ENCODE measurements at places on chromosomes 16 and 17. TPM values are rescaled to one million over a fixed set of nuclear protein-coding genes. Genes with fewer than 3 reads are reported as not detected.

GRAP gene
- 3.4 TPM for total RNA-seq

ABCA6 gene
- total RNA-seq: 14.6 TPM

HOXB9 gene
- not detected for total RNA-seq

PLD6 gene
- total RNA-seq: 9.9 TPM

DNA sequence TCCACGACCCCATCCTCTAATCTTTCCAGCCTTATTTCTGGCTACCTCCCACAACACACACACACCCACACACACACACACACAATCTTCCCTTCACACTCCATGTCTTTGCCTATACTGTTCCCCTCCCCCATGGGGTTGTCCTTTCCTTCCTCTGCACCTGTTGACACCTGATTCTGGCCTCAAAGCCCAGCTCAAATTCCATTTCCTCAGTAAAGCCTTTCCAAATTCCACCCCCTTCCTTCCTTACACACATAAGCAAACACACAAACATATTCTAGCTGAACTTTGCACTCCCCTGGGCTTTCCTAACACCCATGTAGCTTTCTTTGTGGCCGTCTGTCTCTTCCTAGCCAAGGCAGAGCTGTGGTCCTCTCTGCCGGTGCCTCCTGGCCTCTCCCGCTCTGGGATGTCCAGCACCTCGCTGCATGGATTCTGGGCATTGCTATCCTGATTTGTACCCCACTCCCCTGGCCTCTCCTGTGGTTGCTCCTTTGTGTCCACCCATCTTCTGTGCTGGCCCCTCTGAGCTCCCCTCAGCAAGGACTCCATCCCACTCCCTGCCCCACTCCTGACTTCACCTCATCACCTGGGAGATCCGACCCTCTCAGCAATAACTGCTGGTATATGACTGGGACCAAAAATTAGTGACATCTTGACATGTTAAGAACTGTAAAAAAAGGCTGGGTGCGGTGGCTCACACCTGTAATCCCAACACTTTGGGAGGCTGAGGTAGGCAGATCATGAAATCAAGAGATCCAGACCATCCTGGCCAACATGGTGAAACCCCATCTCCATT lies 8.4 kb upstream of the SRCIN1 start:
- DNase-seq: no peak
- H3K27me3 ChIP-seq: peaks cover 39% of the 10 kb centered on the region
- H3K4me3 ChIP-seq: no peak overlapping the region
- no peak overlapping the region for H3K27ac ChIP-seq

DNA sequence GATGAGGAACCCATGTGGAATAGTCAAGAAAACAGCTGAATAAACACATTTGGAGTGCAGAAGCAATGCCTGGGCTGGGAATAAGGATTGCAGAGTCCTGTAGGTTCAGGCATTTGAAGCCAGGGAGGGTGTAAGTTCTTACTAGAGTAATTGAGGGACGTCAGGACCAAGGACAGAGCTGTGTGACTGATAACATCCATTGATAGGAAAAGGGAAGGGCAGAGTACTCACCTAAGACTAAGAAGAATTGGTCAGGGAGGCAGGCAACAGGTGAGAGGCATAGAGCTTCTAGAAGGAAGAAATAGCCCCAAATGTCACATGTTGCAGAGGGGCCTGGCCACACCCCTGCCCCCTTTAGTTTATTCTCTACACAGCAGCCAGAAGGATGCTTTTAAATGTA lies 79.8 kb upstream of the TMEM132E start:
- H3K27ac ChIP-seq: no peak overlapping the region
- no peak for DNase-seq
- H3K36me3 ChIP-seq: no peaks in the 10 kb centered on the region
- H3K4me3 ChIP-seq: no peak overlapping the region

DNA sequence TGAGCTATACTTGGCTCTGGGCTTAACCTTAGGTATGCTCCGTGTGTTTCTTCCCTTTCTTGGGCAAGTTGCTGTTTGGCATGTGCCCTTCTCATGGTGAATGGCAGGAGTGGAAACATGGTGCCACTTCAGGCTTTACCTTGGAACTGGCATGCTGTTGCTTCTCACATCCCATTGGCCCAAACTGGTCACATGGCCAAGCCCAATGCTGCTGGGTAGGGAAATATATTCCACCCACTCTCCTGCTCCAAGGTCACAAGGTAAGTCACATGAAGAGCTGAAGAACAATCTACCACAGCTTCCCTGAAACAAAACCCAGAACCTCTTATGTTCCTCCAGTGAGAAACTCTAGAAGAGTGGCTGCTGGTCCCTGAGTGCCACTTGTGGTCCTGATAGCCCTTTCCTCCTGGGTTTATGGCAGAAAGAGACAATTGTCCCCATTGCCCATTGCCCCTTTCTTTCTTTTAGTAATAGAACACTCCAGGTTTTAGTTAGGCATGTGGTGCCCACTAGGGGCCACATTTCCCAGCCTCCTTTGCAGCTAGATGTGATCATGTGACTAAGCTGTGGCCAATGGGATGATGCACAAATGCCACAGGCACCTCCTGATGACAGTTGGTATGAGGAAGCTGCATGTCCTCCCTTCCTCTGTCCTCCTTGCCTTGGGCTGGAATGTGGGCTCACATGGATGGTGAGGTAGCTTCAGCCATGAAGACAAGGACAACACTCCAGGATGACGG lies 50.3 kb downstream of the MEOX1 start:
- no peaks in the 10 kb centered on the region for H3K36me3 ChIP-seq
- no peak overlapping the region for H3K27ac ChIP-seq
- H3K27me3 ChIP-seq: no peaks in the 10 kb centered on the region
- H3K4me1 ChIP-seq: peaks cover 6% of the 10 kb centered on the region

All from heart right ventricle (tissue), 16 donors.